Kidney (tissue), 22 donors: ENCODE measurements at places on chromosomes 5 and 9. TPM values are rescaled to one million over a fixed set of nuclear protein-coding genes. Genes with fewer than 3 reads are reported as not detected.

GRCh38 chr9:132789719-132790118, 88.4 kb downstream of the AK8 start:
- DNase-seq = no peak

DNA sequence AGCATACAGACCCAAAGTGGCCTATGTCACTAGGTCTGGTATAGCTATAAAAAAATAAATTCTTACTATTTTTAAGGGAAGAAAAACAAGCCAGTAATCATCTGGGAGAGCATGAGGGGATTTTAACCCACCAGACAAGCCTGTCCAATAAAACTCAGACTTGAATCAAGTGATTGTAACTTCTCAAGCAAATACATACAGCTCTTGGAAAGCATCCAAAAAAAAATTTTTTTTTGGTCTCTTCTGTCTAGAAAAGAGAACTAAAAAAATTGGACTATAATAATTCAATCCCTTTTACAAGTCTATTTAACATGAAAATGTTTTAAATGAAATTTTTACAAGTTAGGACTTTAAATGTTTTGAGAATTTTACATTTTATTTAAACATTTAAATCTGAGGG, 61.7 kb downstream of the FBXL17 start:
- DNase-seq = no peak

Gene KLHL3
- 8.6 TPM for polyA plus RNA-seq

Gene PCDHB14
- 2.0 TPM for polyA plus RNA-seq

DNA sequence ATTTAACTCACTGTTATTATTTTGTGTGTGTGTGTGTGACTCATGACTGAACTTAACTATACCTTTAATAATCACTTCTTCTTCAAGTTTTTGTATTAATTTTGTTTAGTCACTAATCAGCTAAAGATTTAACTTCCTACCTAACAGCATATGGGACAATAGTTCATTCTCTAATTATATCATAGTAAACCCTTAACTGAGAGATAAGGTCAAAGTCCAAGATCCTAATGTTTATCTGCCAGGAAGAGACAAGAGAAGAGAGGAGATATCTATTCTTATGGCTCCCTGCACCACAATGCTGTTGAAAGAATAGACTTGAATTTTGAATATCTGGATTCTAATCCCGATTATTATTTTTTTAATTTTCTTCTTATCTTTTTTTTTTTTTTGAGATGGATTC, 28.1 kb downstream of the FREM1 start:
- no peak for DNase-seq

Gene KIF24
- 0.58 TPM for polyA plus RNA-seq

Gene PITX1
- not detected for polyA plus RNA-seq

- no peak for DNase-seq
Measured at GRCh38 chr5:135600152-135600570, 21.4 kb upstream of the CXCL14 start.

DNA sequence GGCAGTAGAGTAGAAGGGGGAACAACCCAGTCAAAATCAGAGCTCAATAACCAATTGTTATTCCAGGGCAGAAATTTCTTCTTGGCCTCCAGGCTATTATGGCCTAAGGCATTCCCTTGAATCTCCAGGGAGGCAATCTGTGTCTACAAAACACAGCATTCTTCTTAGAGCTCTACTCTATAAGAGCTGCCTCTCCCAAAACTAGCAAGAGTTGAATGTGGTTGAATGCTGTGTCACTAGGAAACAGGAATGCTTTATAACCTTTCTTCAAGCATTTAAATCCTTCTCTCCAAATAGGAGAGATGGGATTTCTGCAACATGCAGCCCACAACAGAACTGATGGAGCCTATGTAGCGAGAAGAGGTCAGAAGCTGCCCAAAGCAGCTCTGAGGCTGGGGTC, 97.1 kb upstream of the APC start:
- DNase-seq = no peak

Gene SOHLH1
- polyA plus RNA-seq = not detected
